ENCODE measurements at places on chromosomes 3 and 15.

DNA sequence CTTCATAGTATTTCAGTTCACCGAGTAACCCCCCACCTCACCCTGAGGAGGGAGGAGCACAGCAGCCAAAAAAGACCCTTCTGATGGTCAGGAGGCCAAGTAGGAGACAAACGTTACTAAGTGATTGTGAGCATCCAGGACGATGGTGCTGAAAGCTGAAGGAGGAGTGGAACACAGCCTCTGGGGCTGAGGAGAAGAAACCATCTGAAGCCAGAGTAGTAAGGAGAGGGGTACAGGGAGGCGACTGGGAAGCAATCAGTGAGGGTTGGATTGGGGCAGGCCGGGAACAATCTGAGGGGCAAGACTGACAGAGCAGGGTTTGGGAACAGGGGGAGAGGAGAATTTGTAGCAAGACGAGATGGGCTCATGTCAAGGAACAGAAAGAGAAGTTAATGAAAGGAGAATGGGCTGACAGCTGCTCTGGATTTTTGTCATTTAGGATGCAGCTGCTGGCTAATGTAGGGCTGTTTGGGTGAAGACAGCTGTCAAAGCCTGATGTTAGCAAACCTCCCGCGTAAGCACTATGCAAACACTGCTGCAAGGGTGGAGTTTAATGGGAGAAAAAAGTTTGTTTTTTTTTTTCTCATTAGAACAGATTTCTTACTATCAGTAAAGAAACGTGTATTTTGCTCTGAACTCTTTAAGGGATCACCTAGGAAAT, 622.2 kb downstream of the EDEM1 start:
- no peak for DNase-seq

DNA sequence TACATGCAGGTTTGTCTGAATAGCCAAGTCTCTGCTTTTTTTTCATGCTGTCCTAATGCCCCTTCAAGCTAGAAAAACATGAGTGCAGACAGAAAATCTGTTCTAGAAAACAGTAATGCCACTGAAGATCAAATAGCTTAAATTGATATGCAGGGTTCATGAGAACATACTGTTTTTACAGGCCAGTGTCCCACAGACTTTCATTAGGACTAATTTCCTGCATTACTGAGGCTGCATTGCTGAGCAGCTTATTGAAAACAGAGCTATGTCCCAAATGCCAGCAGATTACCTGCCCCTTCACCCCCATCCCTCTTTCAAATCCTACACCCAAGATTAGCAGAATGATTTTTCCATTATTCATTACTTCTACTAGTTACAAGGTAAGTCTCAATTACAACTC, 665 bp downstream of the TM4SF18 start:
- no peak for DNase-seq

DNA sequence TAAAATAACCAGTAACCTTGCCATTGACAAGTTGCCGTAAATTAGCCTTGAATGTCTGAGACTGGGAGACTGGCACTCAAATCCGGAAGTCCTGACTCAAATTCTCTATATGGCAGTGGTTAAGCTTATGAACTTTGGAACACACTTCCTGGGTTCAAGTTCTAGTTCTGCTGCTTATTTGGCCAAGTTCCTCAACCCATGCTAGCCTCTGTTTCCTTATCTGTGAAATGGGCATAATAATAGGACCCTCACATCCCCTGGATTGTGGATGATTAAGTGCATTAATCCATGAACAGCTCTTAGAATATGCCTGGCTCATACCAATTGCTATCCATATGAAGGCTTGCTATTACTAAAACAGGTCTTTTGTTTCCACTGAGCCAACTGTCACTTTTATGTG, 311.5 kb downstream of the EDEM1 start:
- DNase-seq = no peak

GRCh38 chr3:122984650-122985049, 42.9 kb downstream of the SEMA5B start:
- no peak for DNase-seq

DNA sequence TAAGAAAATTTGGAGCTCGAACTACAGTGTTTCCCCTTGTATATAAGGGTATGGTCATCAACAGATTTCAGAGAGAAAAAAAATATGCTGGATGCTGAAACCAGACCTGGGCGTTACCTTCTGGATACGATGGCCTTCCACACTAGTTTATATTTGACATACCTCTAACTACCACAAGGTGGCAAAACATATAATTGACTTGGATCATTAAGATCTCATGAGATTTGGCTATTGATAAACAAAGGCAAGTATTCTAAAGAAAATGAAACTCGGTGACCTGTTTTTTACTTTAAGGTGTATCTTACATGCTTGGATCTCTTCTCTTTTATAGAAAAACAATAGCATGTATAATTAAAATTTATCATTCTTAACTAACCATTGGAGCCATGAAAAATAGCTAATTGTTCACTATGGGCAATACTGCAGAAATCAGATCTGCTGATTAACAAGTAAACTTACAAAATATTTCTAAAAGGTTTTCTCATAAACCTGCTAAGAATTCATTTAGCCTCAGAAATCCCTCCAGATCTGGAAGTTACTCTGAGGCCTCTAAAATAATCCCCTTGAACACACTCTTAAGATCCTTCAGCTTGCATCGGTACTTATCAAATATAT, 300.6 kb upstream of the KCNH8 start:
- no peak for DNase-seq

DNA sequence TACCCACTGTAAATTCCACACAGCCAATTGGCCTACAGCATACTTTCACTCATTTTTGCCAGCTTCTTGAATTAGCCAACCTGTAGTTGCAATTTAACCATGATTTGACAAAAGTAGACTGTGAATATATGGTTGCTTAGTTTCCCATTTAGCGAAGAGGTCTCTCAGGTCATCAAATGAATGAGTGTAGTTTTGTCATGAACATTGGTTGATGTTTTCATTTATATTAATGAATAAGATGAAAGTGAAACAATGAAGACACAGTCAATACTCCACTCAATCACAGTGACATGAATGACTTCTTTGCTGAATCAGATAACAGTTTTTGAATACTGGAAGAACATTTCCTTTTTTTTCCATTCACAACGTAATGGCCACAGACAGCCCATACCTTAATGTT, 15.3 kb upstream of the FAM3D start:
- no peak for DNase-seq

DNA sequence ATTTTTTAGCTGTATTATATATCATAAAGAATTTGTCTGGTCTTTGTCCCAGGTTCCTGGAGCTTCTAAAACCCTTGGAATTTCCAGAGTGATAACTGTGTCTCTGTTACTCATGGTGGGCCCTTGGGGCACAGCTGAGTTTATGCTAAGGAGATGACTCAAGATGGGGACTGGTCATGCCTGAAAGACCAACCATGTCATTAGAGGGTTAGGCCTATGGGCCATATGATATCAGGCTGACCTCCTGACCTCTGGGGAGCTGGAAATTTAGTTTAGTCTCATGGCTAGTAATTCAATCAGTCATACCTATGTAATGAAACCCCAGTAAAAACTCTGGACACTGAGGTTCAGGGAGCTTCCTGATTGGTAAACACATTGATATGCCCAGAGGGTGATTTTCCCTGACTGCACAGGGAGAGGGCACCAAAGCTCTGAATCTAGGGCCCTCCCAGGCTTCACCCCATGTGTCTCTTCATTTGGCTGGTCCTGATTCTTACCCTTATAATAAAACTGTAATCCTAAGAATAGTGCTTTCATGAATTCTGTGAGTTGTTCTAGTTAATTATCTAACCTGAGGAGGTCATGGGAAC, 69.6 kb downstream of the EEFSEC start:
- no peak for DNase-seq

DNA sequence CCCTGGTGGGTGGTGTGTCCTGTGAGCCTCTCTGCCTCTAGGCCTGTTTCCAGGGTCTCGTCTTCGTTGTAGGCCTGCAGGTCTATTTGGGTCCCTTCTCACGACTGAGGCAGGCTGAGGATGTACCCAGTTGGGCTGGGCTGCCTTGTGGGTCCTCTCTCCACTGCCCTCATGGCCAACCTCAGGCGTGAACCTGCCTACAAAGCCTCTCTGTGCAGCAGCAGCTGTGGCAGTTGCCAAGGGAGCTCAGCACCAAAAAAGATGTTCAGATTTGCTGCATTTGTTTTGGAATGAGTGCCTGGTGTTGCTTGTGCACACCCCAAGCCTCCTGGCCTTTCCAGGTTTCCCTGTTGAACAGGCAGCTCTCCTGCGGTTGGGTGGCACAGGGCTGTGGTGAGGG, 13.4 kb downstream of the KLF13 start:
- no peak for DNase-seq

DNA sequence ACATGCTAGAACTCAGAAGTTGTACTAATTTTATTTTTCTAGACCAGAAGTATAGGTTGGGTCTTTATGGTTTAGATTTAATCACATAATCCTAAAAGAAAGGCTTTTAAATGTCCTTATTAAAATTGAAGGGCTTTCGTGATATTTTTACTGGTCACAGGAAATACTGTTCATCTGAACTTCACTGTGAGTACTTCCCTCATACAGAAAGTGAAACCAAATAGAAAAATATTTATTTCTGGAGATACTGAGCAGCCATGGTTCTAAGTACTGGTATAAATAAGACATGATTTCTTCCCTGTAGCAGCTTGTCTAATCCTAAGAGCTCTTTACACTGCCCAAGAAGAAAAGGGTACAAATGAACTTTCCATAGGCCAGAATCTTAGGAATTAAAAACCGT, 2.0 kb downstream of the SNRK start:
- no peak for DNase-seq

DNA sequence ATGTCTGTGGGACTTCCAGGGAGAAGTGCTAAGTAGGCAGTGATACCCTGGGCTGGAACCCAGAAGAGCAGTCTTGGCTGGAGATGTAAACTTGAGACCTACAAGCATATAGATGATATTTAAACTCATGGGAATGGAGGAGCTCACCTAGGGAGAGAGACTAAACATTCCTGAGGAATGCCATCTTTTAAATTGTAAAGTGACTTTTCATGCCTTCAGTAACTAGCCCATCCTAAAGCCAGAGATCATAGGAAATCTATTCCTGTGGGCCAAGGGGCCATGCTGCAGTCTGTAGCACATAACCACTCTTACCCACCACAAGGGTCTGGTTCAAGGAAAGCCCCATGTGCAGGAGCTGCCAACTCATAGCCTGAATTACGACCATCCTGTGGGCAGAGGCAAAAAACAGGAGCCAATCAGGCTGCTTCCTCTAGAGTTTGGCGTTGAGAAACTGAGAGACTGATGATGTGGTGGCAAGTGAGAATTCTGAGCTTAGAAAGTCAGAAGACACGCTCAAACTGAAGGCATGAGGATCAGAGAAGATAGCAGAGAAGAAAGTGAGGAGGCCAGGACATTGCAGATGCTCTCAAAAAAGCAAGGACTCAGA, 37.5 kb downstream of the CTDSPL start:
- DNase-seq = no peak

Data from iPS DF 6.9 (cell line).